H1 (cell line): ENCODE measurements at places on chromosomes 2 and 18.
A peak's percentile ranks its signal among the peaks of the same experiment; 100 is the strongest.

GRCh38 chr18:55214534-55214933 lies 255.3 kb upstream of the CCDC68 start:
- DNase-seq: no peak
- H3K27ac ChIP-seq: no peak overlapping the region
- no peaks in the 10 kb centered on the region for H3K36me3 ChIP-seq
- no peaks in the 10 kb centered on the region for H3K27me3 ChIP-seq
- H3K4me3 ChIP-seq: no peak overlapping the region

GRCh38 chr2:69570474-69570873 lies 73.1 kb downstream of the AAK1 start:
- no peaks in the 10 kb centered on the region for H3K36me3 ChIP-seq
- no peak overlapping the region for H3K4me3 ChIP-seq
- H3K27ac ChIP-seq: no peak overlapping the region
- DNase-seq: no peak
- H3K27me3 ChIP-seq: no peaks in the 10 kb centered on the region
- H3K4me1 ChIP-seq: no peaks in the 10 kb centered on the region

DNA sequence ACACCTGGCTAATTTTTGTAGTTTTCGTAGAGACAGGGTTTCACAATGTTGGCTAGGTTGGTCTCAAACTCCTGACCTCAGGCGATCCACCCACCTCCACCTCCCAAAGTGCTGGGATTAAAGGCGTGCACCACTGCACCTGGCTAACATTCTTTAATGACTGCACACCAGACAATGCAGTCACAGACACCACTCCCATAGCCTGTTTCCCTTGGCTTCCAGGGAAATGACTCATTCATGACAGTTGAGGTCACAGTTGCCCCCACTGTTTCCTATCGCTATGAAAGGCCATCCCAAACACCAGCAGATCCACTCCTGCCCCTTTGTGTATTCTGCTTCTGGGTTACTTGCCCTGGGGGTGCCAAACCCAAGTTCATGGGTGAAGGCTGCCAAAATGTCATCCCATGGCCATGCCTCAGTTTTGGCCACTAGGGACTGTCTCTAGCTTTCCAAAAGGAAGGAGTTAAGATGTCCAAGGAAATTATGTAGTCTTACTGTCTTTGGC lies 8.7 kb downstream of the CHMP1B start:
- peak; percentile 32 for DNase-seq
- no peaks in the 10 kb centered on the region for H3K36me3 ChIP-seq
- no peak overlapping the region for H3K27ac ChIP-seq
- peaks cover 8% of the 10 kb centered on the region for H3K4me1 ChIP-seq
- no peaks in the 10 kb centered on the region for H3K27me3 ChIP-seq

GRCh38 chr18:13387855-13388548 lies 169.4 kb downstream of the LDLRAD4 start:
- no peaks in the 10 kb centered on the region for H3K36me3 ChIP-seq
- no peaks in the 10 kb centered on the region for H3K27me3 ChIP-seq
- H3K4me3 ChIP-seq: no peak overlapping the region
- no peak for DNase-seq
- no peak overlapping the region for H3K27ac ChIP-seq

GRCh38 chr2:11365096-11365879 lies 20.9 kb upstream of the ROCK2 start:
- no peaks in the 10 kb centered on the region for H3K27me3 ChIP-seq
- H3K4me3 ChIP-seq: no peak overlapping the region
- no peaks in the 10 kb centered on the region for H3K4me1 ChIP-seq
- H3K36me3 ChIP-seq: no peaks in the 10 kb centered on the region
- H3K27ac ChIP-seq: no peak overlapping the region

GRCh38 chr2:40546439-40547191 lies 94.7 kb upstream of the SLC8A1 start:
- DNase-seq: no peak
- no peaks in the 10 kb centered on the region for H3K36me3 ChIP-seq
- H3K27me3 ChIP-seq: no peaks in the 10 kb centered on the region
- H3K4me1 ChIP-seq: peaks cover 6% of the 10 kb centered on the region
- no peak overlapping the region for H3K4me3 ChIP-seq
- no peak overlapping the region for H3K27ac ChIP-seq

GRCh38 chr18:2466978-2467377 lies 104.3 kb downstream of the METTL4 start:
- no peak overlapping the region for H3K27ac ChIP-seq
- no peaks in the 10 kb centered on the region for H3K4me1 ChIP-seq
- H3K27me3 ChIP-seq: no peaks in the 10 kb centered on the region
- no peak overlapping the region for H3K4me3 ChIP-seq
- no peak for DNase-seq

DNA sequence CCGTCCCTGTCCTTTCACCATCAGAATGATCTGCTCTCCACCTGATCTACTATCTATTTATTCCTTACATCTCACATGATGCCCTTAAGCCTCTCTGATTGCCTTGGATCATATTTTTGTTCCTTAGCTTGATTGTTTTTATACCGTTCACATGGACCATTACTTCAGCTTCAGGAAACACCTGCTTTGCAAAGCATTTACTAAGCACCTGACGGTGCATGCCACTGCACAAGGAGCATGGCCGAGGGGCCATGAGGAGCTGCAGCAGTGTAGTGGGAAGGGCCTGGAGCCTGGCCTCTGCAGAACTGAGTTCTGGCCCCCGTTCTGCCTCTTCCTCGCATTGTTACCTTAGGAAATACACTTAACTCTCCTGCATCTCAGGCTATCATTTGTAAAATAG lies 124.1 kb upstream of the NDUFV2 start:
- H3K4me1 ChIP-seq: peaks cover 14% of the 10 kb centered on the region
- no peak overlapping the region for H3K4me3 ChIP-seq
- no peaks in the 10 kb centered on the region for H3K27me3 ChIP-seq
- no peak for DNase-seq
- H3K36me3 ChIP-seq: no peaks in the 10 kb centered on the region

DNA sequence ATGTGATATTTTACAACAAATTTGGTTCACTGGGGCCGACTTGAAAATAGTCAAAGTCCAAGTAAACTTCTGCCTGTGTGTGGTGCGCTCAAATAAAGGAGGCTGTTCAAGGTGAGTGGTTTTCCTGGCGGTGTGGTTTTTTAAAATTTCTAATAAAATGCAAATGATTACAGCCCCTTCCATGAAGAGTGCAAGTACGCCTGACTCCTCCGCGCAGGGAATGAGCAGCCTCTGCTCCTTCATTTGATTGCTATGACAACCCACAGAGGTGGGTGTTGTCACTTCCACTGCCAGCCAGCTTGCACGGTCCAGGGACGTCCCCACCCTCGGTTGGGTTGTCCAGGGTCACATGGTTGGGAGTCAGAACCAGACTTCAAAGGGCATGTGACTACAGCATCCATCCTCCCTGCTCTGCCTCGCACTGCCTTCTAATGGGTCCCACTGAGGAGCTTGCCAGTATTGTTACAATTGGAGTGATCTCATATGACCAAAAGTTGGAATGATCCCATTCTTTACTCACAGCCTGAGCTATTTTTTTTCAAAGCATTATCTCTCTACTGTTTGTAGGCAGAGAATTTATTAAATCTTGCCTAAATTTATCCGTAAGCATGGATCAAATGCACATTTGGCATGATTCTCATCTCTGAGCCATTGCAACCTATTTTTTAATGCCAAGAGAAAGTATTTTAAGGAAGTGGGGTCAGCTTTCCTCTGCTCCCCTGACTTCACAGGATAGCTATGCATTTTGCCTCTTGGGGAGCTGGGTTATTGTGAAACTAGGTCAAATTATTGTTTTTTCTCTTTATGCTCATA lies 121.3 kb downstream of the AGAP1 start:
- no peak overlapping the region for H3K27ac ChIP-seq
- no peak for DNase-seq
- no peaks in the 10 kb centered on the region for H3K27me3 ChIP-seq
- H3K4me1 ChIP-seq: peaks cover 2% of the 10 kb centered on the region

- no peak overlapping the region for H3K4me3 ChIP-seq
- H3K27me3 ChIP-seq: no peaks in the 10 kb centered on the region
- DNase-seq: no peak
- no peak overlapping the region for H3K27ac ChIP-seq
- no peaks in the 10 kb centered on the region for H3K4me1 ChIP-seq
Observed at GRCh38 chr2:80080957-80081356, 223.6 kb downstream of the LRRTM1 start.

DNA sequence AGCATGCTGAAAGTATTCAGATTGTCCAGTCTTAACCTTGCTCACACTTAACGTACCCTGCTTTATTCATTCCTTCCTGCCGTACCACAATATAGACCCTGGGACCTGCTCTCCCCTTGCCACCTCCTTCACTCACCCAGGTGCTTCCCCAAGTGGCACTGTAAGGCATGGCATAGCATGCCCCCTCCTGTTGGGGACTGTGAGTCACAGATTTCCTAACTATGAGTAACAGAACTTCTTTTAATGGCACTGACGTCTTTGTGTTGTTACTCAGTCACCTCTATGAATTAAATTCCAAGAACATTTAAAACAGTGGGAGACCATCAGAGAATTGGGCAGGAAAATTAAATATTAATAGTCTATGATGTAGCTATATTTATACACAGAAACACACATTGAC lies 117.2 kb downstream of the CTNNA2 start:
- H3K4me1 ChIP-seq: peaks cover 2% of the 10 kb centered on the region
- no peaks in the 10 kb centered on the region for H3K27me3 ChIP-seq
- no peak overlapping the region for H3K4me3 ChIP-seq

DNA sequence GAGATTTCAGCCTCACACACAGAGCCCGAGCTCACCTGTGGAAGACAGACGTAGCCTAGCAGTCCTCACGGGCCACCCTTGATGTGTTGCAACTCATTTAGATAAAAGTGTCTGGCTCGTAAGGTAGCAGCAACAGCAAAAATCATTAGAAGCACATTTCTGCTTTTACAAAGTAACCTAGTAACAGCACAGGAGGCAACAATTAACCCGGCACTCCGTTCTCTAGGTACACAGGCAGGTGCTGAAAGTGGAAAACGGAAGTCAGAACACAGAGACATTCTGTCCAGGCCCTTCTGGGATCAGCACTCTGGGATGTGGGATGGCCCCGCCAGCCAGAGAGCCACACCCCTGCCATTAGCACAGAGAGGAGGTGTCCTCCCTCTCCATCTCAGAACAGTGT lies 99.3 kb downstream of the KLHL29 start:
- no peak overlapping the region for H3K4me3 ChIP-seq
- no peak for DNase-seq
- H3K27ac ChIP-seq: no peak overlapping the region
- no peaks in the 10 kb centered on the region; the same call in 1 of the 2 replicates for H3K36me3 ChIP-seq
- no peaks in the 10 kb centered on the region for H3K27me3 ChIP-seq

DNA sequence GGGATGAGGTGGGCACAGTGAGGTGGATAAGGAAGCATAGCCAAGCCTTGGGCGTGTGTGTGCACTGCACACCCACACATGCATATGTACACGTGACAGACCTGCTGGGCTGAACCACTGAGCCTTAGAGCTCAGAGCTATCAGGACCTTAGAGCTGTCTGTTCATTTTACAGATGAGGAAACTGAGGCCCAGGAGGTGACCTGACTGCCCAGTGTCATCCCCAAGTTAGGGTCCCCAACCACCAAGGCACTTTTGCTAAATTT lies 8.2 kb upstream of the SNED1 start:
- DNase-seq: no peak
- H3K27me3 ChIP-seq: no peaks in the 10 kb centered on the region
- H3K4me1 ChIP-seq: no peaks in the 10 kb centered on the region
- no peaks in the 10 kb centered on the region for H3K36me3 ChIP-seq

GRCh38 chr18:31685097-31686082 lies 1.0 kb upstream of the B4GALT6 start:
- no peaks in the 10 kb centered on the region for H3K27me3 ChIP-seq
- peak overlapping the region; percentile 79 for H3K27ac ChIP-seq
- DNase-seq: peak; percentile 49
- peaks cover 12% of the 10 kb centered on the region; the same call in 1 of the 2 replicates for H3K4me1 ChIP-seq
- H3K36me3 ChIP-seq: no peaks in the 10 kb centered on the region

DNA sequence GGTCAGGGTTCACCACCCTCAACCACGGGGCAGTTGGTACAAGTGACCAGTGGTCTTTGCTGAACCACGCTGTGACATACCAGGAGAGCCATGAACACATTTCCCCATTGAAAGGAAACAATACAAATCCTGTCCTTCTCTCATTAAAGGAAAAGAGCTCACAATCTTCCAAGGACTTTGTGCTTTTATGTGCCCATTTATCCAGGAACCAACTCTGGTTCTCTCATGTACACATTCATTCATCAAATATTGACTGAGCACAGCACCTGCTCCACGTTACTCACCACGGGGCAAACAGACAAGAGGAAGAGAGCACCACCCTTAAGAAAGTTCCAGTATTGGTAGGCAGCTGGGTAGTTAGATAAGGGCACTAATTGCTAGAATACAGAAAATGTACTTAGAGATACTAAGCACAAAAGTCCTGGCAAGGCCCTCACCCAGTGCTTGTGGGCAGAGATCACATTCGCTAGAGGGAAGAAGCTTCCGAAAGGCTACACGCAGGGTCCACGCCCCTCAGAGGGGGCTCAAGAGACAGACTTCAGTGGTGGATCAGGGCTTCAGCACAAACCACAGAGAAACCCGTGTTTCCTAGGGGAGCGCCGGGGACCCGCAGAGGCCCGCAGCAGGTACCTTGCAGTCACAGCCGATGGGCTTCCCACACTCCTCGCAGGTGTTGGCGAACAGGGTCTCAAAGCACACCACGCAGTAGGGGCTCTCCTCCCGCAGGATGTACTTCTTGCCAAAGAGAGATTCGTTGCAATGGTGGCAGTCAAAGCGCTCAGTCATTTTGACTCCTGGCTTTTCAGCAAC lies 12.9 kb downstream of the FHL2 start:
- H3K4me1 ChIP-seq: no peaks in the 10 kb centered on the region
- no peak for DNase-seq
- no peak overlapping the region for H3K27ac ChIP-seq

GRCh38 chr2:151114874-151115273 lies 146.8 kb downstream of the RBM43 start:
- DNase-seq: no peak
- H3K4me1 ChIP-seq: no peaks in the 10 kb centered on the region
- no peak overlapping the region for H3K27ac ChIP-seq
- no peaks in the 10 kb centered on the region for H3K27me3 ChIP-seq
- H3K4me3 ChIP-seq: no peak overlapping the region

GRCh38 chr2:72524071-72524470 lies 301.8 kb downstream of the EXOC6B start:
- H3K27ac ChIP-seq: no peak overlapping the region

GRCh38 chr2:116891191-116891590 lies 923.3 kb upstream of the DDX18 start:
- no peak overlapping the region for H3K4me3 ChIP-seq
- DNase-seq: no peak
- no peaks in the 10 kb centered on the region for H3K36me3 ChIP-seq
